ENCODE measurements at places on chromosomes 2 and 18. TPM values are rescaled to one million over a fixed set of nuclear protein-coding genes. Genes with fewer than 3 reads are reported as not detected.

DNA sequence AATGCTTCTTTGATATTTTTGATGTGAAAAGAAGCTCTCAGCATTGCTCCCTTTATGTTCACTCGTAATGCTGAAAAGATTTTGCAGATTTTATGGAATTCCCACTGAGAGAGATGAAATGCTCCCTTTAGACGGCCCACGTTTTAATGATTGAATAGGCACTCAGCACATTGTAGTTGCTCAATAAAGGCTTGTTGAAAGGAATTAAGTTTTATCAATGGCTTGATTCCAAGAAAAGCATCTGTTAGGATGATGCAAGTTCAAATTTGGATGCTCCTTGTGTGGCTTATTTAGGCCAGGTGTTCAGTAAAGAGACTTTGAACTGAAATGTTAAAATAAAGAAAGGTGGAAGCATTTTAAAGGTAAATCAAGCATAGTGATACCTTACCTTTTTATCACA is 725.1 kb downstream of the EPHA4 start:
- no peak for DNase-seq

GRCh38 chr2:237264480-237265219 is 149.3 kb downstream of the COL6A3 start:
- DNase-seq = no peak

CFAP221 gene
- 0.97 TPM for total RNA-seq

GRCh38 chr18:9987931-9988330 is 74.1 kb downstream of the VAPA start:
- no peak for DNase-seq

DNA sequence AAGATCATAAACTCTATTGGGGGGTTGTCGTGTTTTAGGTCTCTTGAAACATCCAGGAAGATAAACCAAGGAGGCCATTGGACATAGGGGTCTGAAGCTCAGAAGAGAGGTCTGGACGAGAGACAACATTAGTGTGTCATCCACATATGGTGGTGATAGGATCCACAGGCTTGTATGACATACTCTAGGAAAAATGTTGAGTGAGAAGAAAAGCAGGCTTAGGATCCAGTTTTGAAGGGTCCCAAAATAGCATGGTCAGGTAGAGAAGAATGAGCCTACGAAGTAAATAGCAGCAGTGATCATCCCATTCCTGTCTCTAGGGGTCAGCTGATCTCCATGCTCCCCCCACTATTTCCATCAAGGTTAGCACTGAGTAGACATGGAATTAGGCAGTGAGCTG is 166.8 kb downstream of the ANKRD30B start:
- DNase-seq = no peak

DNA sequence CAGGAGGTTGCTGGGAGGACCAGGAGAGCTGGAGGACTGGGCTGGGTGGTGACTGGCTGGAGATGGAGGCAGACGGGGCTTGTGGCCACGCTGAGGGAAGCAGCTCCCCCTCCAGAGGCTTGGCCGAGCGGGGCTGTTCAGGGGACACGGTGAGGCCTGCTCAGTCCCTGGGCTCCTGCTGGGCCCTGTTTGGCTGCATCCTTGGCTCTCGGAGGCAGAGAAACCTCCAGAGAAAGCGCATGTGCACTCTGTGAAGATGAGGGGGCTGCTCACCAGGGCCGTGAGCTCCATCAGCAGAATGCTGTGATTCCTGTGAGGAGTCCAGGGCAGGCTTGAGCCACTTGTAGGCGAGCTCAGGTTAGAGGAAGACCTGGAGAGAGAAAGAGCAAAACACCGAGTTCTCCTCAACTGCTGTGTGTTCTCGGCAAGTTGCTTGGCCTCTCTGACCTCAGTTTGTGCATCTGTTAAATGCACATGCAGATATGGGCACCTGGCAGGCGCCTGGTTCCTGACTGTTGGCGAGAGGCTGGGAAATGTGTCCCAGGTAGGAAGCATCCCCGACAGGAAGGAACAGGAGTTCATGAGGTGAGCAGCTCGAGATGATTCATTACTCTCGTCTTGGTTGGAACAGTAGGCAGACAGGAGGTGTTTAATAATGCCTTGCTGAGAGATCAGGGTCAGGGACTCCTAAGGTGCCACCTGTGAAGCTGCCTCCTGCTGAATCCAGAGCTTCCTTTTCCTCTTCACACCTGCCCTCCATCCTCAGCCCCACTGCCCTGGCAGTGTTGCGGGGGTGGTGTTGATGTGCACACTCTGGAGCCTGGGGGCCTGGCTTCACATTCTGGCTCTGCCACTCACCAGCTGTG is 941 bp downstream of the ZAP70 start:
- peak; percentile 12 for DNase-seq

DNA sequence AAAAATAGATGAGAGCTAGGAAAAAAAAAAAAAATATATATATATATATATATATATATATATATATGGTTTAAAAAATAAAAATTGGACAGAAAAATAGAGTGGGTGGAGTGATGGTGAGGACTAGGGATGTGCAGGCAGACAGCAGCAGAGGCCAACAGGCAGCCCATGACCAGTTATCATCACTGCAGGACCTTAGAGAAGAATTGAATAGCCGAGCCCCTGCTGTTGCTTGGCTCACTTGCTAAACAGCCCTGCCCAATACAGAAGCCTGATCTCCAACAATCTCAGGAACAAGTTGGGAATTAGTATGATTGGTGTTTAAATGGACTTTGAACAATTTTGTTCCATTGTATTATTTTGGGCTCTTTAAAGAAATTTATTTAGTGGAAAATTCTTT is 967.5 kb upstream of the PIK3C3 start:
- DNase-seq = no peak

PRKAG3 gene
- total RNA-seq = 0.18 TPM

- no peak for DNase-seq
Measured at GRCh38 chr18:58416014-58416703, 212.7 kb downstream of the ALPK2 start.
